ENCODE measurements at places on chromosomes 2 and 18.

- no peak for DNase-seq
These were observed 2.0 kb downstream of the IGFBP2 start for GRCh38 chr2:216635171-216635570.

- DNase-seq = no peak
These were observed 752.2 kb downstream of the DCDC2C start for GRCh38 chr2:4455486-4456155.

- no peak for DNase-seq
These were observed 129.1 kb upstream of the MMADHC start for GRCh38 chr2:149716687-149717086.

DNA sequence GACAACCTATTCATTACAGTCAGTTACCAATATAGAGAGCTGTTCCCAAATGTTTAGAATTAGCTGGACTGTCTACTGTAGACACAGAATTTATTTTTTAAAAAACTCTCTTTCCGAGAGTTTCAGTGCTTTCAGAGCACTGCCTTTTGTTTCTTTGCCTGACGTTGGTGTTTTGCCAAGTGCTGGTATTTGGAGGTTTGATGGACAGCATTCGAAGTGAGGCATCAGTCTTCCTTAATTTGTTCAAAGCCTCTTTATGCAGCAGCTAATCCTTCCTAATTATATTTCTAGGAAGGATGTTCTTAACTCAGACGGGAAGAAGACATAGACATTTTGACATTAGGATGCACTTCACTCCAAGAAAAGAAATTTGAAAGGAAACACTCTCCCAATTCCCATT lies 83.2 kb downstream of the LTBP1 start:
- no peak for DNase-seq

DNA sequence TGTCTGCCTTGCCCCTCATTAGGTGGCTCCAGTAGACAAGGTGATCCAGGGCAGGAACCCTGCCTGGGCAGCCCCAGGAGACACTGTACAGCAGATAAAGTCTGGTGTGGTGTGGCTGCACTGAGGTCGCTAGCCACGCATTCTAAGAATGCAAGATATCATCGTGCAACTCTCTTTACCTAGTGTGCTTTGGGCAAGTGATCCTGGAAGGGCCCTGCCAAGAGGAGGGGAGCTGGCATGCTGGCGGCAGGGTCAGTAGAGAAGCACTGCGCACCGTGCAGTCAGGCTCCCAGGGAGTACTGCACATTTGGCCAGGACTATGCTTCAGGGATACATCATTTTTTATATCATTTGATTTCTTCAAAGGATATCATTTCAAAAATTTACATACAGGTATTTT lies 195.3 kb upstream of the SMAD2 start:
- no peak for DNase-seq

DNA sequence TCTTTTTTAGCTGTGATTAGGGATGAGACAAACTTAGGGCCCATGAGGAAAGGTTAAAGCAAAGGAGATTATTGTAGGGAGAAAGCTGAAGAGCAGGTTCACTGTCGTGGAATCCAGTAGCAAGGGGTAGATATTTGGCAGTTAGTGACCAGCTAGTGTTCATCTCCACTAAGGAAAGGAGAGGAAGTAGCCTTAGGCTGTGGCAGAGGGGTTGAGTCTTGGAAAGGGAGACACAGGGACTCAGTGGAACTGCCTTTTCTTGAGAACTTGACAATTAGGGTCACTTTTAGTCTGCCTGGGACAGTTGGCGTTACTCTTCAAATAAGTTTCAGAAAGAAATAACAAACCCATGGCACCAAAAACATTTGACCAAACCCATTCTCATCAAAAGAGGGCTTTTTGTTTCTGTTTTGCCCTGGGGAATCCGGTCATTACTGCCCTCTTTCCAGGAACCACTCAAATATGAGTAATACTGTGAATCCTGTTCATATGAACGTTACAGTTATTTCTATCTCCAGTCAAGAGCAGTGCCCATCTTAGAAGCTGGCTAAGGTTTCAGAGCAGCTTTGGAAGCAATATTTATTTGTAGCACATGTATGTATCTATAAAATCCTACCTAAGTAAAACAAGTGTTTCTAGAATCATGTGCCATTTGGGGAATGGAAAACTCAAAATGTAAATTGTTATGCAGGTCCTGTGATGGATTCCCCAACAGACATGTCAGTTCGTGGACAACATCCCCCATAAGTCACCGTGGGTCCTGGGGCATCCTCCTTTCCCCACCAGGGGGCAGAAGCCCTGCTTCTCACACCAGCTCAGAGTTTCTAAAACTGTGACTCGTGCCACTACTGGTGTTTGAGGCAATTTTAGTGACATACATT lies 77.3 kb upstream of the PHLPP1 start:
- DNase-seq = no peak

DNA sequence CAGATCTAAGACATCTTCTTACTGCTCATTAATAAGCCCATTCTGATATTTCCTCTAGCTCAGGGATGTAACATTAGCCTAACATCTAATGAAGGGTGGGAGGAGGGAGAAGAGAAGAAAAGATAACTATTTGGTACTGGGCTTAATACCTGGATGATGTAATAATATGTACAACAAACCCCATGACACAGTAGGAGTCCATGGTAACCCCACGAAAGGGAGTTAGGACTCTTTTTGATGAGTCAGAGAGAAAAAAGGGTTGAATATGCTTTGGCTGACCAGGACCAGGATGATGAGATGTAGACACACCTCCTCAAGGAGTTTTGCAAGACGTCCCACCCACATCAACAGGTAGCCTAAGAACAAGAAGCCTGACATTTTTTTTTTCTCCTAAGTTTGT lies 34.4 kb upstream of the DLX2 start:
- no peak for DNase-seq

- no peak for DNase-seq
These were observed 17.4 kb downstream of the SRD5A2 start for GRCh38 chr2:31563273-31563839.

DNA sequence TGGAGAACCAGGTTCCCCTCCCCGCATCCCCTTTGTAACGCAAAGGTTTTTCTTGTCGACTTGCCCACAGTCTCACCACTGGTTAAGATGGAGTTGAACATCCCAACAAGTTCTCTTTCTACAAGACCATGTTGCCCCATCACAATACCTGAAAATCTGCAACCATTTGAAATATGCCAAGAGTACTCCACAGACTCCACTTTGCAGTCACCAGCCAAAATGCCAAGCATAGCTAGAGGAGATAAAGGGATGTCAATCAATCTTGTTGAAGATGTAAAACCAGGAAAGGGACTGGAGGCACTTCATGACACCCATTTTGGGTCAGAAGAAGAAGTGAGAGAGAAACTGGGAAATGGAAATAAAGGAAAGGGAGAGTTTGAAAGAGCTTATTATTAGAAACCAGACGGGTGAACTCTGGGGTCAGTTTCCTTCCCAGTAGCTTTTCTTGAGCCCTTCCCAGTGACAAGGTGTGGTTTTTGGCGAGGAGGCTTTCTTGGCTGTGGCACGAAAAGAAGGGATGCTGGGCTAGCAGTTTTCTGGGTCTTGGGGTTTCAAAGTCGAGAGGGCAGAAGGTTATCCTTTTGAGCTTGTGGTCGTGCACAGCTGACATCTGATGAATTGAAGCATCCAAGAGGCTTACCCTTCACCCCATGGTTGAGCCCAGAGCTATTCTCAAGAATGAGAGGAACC lies 79.3 kb downstream of the ACAA2 start:
- no peak for DNase-seq

DNA sequence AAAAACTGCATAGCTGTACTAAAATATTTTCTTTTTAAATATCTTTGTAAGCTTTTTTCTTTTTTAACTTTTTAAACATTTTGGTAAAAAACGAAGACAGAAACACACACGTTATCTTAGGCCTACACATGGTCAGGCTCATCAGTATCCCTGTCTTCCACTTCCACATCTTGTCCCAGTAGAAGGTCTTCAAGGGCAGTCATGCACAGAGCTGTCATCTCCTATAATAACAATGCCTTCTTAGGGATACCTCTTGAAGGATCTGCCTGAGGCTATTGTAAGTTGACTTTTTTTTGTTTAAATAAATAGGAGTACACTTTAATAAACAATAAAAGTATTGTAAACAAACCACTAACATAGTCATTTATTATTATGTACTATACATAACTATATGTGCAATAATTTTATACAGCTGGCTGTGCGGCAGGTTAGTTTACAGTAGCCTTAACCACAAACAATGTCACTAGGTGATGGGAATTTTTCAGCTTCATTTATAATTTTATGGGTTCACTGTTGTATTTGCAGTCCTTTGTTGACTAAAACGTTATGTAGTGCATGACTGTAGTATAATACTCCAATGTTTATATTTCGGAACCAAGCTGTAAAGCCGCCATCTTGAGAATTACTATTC lies 124.4 kb downstream of the MAP4K4 start:
- no peak for DNase-seq

DNA sequence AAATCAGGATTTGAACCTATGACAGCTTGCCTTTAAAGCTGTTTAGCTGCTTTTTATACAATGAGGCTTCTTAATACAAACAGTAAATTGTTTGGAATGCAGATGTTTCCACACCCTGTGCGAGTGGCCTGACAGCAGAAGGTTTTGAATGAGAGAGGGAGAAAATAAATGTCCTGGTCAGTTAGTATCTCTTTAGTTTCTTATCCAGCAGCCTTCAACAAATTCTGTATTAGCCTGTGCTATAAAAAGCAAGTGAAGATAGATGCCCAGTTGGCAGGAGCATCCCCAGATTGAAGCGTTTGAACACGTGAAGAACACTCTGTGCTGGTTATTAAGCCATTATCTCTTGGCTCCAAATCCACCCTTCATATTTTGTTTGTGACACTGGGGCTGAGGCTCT lies 70.6 kb downstream of the CERS6 start:
- DNase-seq = no peak

- DNase-seq = peak; percentile 49
These were observed 33.9 kb downstream of the RAB31 start for GRCh38 chr18:9741793-9742523.

GRCh38 chr18:13629841-13630715 lies 96.3 kb downstream of the FAM210A start:
- peak; percentile 10 for DNase-seq

- DNase-seq = no peak
These were observed 330.5 kb upstream of the TCF4 start for GRCh38 chr18:55918444-55918843.

DNA sequence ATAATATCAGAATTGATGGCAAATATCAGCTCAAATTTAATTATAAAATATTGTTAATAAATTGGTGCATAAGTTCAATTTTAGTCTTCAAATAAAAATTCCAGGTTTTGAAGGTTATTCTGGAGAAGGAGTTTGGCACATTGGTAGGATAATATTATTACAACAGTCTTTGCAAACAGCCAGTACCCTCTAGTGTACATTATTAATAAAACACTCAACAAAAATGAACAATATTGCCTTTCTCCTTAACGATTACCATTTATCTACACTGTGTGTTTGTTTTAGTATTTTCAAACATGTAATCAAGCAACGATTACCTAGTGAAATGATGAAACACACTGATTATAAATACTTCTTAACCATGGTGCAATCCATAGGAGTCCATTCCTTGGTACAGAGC lies 334.0 kb upstream of the FSIP2 start:
- no peak for DNase-seq

DNA sequence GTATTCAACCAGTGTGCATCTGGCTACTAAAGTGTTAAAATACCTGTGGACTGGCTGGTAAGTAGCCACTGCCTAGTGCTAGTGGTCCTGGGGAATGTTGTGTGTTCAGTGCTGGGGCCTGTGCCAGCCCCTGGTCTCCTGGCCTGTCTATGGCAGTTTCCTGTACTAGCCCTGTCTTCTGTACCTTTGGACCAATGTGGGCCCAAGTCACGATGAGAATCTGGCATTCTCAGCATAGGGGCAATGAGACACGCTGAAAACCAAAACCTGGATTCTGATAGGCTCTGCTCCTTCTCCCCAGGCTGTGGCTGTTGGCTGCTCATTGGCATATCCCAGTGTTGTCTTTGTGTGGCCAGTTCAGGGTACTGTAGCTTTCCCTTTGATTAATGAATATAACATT lies 170.4 kb downstream of the PTPRM start:
- no peak for DNase-seq

DNA sequence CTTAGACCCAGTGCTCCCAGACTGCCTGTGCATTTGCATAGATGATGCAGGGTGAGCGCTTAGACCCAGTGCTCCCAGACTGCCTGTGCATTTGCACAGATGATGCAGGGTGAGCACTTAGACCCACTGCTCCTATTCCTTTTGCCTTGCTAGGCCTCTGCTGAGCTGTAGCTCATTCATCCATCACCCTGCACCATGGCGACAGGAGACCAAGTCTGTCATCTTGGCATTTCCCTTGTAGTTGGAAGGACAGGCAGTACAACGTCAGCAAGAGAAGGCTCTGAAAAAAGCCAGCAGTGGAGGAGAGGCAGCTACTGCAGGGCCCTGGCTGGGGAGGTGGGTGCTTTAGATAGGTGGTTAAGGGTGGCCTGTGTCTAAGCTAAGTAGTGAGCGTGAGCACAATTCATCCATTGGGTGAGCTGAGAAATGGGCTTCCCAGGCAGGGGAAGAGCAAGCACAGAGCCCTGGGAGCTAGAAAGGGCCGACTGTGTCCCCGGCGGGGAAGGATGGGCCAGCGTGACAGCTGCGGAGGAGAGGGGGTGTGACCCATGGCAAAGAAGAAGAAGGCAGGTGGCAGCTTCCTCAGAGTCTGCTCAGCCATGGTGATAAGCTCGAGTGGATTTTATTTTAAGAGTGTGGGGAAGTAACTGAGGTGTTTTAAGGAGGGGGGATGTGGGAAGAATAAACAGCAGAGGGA lies 108.8 kb downstream of the LPIN1 start:
- DNase-seq = no peak

GRCh38 chr18:36757081-36757480 lies 71.7 kb downstream of the TPGS2 start:
- peak; percentile 42 for DNase-seq

- DNase-seq = no peak
These were observed 38.2 kb downstream of the ANKMY1 start for GRCh38 chr2:240519396-240520129.

- no peak for DNase-seq
These were observed 606 bp upstream of the TOGARAM2 start for GRCh38 chr2:28980368-28981015.

DNA sequence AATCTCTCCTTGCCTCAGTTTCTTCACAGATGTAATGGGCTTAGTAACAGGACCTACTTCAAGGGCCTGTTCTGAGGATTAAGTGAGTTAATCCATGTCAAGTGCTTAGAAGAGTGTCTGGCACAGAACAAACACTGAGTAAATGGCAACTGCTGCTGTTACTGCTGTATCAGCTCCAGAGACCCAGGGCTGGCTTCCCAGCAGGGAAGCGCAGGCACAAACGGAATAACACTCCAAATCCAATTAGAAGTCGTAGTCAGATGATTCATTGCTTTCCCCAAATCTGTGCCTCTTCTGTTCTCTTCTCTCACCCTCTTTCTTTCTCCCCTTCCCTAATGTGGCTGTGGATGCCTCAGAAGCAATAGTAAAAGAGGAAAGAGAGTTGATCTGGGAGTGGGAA lies 101.1 kb upstream of the FZD7 start:
- DNase-seq = no peak

DNA sequence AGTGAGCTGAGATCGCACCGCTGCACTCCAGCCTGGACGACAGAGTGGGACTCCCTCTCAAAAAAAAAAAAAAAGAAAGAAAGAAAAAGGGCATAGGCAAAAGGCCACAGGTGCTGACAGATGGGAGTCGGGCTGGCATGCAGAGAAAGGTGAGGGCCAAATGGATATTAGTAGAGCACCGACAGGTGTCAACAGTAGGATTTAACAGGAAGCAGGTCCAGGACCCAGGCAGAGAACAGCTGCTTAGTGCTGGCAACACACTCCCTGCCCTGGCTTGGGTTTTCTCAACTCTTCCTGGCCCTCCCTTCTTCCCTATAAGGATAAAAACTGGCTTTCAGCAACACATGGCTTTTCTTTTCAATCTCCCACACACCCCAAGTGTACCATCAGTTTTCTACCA lies 84.9 kb downstream of the MRO start:
- DNase-seq = no peak

- no peak for DNase-seq
These were observed 141.0 kb downstream of the ARL4C start for GRCh38 chr2:234355808-234356365.
